ENCODE measurements at places on chromosomes 7 and 10.

- no peak for DNase-seq
Observed at GRCh38 chr10:22618078-22618785, 96.1 kb downstream of the PIP4K2A start.

DNA sequence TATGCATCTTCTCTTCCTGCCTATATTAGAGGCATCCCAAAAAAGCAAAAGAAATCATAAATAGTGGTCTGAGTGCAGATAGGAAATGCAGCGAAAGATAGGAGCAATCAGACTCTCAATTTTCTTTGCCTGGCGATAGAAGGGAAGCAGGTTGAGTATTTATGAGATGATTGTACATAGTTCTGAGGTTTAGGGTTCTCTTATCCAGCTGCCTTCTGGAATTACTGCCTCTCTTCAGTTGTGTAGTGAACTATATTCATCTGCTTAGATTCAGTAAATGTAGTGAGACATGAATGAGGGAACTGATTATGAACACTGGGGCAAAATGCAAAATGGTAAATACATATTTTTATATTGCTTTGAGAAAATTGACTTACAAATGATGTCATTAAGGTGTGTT, 93.0 kb upstream of the CYP26C1 start:
- no peak for DNase-seq

DNA sequence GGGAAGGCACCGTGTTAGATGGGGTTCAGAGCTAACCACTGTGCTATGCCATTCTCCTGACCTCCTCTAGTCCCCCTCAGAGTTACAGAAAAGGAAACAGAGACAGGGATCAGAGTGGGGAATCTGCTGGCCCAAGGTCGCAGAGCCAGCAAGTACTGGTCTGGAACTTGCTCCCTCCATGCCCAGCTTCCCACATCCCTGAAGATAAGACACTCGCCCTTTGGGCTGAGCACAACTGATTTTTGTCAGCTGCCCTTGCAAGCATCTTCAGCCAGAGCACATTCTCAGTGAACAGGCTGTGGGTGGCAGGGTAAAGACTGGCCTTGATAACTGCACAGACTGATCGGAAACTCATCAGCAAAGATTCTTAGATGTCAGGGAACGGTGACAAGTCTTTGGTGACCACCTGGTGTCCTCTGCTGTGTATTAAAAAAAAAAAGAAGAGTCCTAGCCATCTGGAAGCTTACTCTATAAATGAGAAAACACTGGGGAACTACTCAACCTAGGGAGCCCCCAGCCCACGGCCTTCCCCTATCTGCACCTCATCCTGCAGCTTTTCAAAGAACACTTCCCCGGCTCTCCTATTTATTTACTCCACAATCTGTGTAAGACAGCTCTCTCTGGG, 1.3 kb upstream of the SORBS1 start:
- no peak for DNase-seq

DNA sequence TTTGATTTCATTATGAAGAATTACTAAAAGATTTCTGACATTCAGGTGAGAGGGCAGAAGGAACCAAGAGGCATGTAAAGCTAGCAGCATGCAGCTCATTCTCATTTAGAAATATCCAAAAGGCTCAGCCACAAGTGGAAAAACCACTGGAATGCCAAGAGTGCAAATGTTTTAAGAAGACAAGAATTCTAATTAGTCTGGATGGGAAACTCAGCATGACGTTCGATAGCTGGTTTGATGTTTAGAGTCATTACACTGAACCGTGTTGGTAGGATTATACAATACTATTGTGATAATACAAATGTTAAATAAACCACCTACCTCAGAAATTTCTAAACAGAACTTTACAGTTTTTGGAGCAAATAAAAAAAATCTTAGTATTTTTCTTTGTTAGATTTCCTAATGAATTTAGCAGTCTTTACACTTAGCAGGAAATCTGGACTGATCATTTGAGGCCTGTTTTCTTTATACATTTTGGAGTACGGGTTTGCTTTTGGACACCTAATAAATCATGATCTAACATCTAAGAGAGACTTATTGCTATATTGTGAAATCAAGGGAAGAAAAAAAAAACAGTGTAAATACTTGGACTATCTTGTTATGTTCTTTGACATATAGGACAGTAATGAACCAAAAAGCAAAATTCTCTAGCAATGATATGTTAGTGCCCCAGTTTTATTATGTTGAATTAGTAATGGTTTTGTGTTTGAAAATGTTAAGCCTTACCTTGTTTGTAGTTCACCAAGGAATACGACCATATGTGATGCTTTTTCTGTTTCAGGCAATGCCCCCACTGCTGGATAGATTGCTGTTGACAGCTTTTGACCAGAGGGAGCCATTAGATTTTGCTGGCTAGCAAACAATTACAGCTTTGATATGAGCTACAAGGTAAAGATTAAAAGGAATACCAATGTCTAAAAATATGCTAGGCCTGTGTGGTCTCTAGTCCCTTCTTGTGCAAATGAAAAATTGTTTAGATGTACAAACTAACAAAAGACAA, 354.1 kb upstream of the SEMA3A start:
- no peak for DNase-seq

Measured in stimulated activated CD4-positive, alpha-beta T cell treated with anti-CD3 and anti-CD28 coated beads, Interleukin-1b, Interleukin-23, amount 100 ng/mL, for 24 hours (primary cell).